ENCODE measurements at places on chromosomes 11 and 22.

DNA sequence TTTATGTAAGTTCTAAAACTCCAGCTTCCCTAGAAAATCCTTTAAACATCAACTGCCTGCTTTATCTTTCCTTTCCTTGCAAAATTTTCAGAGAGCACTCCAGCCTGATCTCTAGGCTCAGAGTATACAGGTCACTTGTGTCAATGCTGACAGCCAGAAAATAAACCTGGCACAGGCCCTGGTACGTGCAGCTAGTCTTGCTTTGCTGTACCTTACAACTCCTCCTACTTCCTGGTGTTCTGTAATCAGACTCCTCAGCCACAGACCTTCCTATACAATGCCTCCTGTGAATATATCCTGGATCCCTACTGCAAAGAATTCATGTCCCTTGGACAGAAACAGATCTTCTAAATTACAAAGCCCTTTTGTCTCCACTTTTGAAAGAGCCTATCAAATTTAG lies 24.2 kb upstream of the TMEM123 start:
- peaks cover 9% of the 10 kb centered on the region for H3K4me1 ChIP-seq
- H3K27me3 ChIP-seq = no peaks in the 10 kb centered on the region
- H3K36me3 ChIP-seq = no peaks in the 10 kb centered on the region
- peak; percentile 42 for DNase-seq

GRCh38 chr22:42925598-42925997 lies 68.5 kb upstream of the ARFGAP3 start:
- peak overlapping the region; percentile 95 for H3K27ac ChIP-seq
- no peak overlapping the region for H3K4me3 ChIP-seq
- peaks cover 97% of the 10 kb centered on the region for H3K4me1 ChIP-seq

DNA sequence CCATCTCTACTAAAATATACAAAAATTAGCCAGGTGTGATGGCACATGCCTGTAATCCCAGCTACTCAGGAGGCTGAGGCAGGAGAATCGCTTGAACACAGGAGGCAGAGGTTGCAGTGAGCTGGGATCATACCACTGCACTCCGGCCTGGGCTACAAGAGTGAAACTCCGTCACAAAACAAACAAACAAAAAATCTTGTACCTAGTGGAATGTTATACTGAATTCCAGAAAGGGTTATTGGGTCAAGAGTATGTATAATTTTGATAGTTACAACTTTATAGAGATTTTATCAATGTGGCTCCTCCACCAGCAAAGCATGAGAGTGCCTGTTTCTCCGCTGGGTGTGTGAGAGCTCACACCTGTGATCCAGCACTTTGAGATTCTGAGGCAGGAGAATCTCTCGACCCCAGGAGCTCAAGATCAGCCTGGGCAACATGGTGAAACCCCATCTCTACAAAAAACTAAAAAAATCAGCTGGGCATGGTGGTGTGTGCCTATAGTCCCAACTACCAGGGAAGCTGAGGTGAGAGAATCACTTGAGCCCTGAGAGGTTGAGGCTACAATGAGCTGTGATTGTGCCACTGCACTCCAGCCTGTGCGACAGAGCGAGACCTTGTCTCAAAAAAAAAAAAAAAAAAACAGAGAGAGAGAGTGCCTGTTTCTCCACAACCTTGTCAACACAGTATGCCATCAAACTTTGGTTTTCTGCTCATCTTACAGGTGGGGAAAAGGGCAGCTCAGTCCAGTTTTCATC lies 12.7 kb upstream of the FOLR1 start:
- H3K4me3 ChIP-seq = no peak overlapping the region
- DNase-seq = no peak
- no peak overlapping the region for H3K27ac ChIP-seq
- H3K4me1 ChIP-seq = no peaks in the 10 kb centered on the region
- H3K27me3 ChIP-seq = no peaks in the 10 kb centered on the region
- H3K36me3 ChIP-seq = no peaks in the 10 kb centered on the region

DNA sequence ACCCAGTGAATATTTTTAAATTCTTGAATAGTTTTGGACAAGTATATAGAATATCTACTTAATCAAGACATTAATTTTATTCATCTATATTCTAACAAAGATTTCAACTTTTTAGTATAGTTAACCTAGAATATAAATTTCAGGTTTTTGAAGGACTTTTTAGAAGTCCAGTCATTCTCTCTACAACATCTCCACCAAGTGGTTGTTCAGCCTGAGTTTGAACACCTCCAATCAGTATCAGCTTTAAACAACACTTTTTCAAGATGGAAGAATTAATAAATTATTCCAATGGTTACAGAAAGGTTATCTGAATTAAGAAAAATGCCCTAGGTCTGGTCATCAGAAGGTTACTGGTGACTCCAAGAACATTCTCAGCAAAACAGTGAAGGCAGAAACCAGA lies 31.8 kb downstream of the EIF3M start:
- no peak for DNase-seq
- peaks cover 7% of the 10 kb centered on the region for H3K4me1 ChIP-seq
- no peaks in the 10 kb centered on the region for H3K27me3 ChIP-seq
- H3K27ac ChIP-seq = no peak overlapping the region
